ENCODE measurements at places on chromosomes 4 and X.

DNA sequence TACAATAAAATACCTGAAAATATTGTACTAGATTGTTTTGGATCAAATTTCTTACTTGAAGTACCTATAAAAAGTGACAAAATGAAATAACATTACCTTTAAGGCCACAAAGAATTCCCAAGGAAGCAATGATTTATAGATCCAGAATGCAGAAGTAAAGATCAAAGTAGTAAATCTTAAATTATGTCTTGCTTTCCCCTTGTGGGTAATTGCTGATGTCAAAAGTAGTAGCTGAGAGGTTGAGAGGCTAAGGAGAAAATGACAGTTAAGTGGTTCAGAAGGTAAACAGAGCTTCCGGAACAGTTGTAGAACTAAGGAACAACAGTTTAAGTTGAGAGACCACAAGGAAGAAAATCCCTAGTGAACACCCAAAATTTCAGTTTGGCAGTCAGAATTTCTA lies 358.3 kb downstream of the GABRG1 start:
- no peak for DNase-seq

- DNase-seq, result no peak
These were observed 250.0 kb upstream of the SLC7A11 start for GRCh38 chr4:138492176-138492575.

- DNase-seq, result no peak
These were observed 13.7 kb upstream of the ZNF185 start for GRCh38 chrX:152884171-152884570.

- no peak for DNase-seq
These were observed 75.9 kb downstream of the NAA11 start for GRCh38 chr4:79249881-79250503.

- no peak for DNase-seq
These were observed 216.7 kb downstream of the IL13RA2 start for GRCh38 chrX:114800719-114801118.
